ENCODE measurements at places on chromosomes 2 and 18.
A peak's percentile ranks its signal among the peaks of the same experiment; 100 is the strongest.

DNA sequence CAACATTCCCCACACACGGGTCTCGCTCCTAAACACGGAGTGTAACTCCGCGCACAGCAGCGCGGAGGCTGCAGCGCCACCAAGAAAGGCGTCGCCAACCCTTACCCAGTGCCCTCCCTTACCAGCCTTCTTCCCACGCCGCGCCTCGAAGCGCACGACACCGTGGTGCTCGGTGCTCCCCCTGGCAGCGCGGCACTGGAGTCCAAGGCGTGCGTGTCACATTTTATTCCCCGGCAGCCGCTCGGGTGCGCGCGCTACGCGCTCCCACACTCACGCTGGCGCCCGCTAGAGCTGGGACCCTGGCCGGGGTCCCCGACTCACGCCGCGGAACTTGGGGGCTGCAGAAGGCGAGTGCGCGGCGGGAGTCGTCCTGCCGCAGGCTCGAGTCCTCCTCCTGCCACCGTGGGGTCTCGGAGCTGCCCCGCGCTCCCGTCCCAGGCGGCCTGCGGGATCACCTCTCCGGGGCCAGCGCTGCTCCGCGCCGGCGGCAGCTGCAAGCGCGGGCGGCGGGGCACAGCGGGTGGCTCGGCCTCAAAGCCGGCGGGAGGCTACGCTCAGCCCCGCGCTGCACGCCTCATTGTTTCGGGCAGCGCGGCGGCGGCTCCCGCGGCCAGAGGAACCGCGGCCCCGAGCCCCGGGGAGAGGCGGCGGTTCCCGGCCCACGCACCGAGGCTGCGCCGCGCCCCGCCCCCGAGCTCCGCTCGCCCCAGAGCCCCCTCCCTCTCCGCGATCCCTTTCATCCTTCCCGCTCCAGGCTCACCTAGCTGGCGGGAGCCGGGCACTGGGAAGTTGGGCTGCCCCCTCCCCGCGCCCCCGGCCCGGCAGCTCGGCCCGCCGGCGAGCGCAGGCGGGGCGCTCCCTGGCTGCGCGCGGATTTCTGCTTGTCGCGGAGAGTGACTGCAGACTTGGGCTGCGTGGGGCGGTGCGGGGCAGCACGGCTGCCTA is at the start of gene ST6GAL2:
TSS of gene ST6GAL2 (minus strand) at position 197 of the 945 bp plus-strand sequence. CDS start 42,190 bp downstream, outside the sequence.
- DNase-seq = peak; percentile 70

DNA sequence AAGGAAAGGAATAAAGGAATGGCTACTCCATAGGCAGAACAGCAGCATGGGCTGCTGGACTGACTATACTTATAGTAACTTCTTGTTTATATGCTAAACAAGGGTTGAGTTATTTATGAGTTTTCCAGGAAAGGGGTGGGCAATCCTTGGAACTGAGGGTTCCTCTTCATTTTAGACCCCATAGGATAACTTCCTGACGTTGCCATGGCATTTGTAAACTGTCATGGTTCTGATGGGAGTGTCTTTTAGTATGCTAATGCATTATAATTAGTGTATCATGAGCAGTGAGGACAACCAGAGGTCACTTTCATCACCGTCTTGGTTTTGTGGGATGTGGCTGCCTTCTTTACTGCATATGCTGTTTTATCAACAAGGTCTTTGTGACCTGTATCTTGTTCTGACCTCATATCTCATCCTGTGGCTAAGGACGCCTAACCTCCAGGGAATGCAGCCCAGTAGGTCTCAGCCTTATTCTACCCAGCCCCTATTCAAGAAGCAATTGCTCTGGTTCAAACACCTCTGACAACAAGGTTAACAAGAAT is 98.6 kb upstream of the CABLES1 start:
- no peak for DNase-seq

DNA sequence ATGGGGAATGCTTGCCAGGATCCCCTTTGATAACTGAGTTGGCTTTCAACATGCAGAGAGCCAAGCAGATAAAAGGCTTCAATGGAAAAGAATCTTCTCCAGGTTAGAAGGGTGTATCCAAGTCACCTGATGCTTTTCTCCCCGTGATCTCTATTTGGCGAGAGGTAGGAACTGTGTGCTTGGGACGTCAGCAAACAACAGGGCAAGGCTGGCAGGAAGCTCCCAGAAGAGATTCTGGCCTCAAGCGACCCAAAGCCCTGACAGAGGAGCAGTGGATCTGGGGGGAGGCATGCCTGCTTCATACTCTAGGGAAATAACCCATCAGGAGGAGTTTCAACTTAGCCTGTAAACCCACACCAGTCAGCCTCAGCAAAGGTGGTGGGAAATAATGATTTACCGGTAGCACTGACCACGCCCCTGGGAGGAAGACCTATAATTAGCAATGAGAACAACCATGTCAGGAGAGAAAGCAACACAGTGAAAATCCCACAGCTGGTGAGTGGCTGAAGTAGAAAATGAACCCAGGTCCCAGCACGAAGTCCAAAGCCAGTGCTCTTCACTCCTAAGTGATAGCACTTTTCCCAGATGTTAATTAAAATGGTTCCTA is 76.3 kb upstream of the SEC11C start:
- DNase-seq = no peak

GRCh38 chr2:209463226-209463625 is 39.4 kb downstream of the MAP2 start:
- DNase-seq = no peak

- no peak for DNase-seq
Observed at GRCh38 chr2:80527119-80527518, 222.6 kb upstream of the LRRTM1 start.

DNA sequence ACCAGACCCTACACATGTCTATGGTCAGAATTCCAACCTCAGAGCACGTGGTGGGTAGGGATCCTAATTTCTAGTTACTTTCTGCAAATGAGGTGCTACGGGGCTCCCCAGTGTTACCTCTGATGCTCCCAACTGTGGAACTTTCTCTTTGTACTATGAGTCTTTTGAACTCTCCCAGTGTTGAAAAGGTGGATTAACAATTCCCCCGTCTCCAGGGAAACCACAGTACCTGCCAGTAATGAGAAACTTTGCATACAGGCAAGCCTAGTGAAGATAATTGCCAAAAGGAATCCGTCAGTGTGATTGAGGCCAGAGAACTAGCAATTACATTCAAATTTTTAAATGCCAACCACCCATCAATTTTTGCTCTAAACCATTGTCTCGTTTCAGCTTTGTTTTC is 129.0 kb upstream of the FOSL2 start:
- DNase-seq = no peak

- no peak for DNase-seq
Observed at GRCh38 chr2:187842978-187843847, 289.0 kb upstream of the TFPI start.

GRCh38 chr2:8549273-8549922 is 132.5 kb upstream of the ID2 start:
- no peak for DNase-seq

DNA sequence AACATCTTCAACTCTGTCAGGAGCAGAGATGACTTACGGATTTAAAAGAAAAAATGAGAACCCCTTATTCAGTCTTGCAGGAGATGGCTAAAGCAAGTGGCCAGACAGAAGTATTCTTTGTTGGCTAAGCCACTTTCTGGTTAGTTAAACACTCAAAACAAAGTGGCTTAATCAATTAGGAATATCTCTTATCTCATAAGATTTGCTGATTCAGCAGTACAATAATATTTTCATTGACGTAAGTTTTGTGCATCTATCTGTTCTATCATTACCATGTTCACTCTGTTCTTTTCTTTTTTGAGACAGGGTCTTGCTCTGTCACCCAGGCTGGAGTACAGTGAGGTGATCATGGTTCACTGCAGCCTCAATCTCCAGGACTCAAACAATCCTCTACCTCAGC is 342.0 kb downstream of the EN1 start:
- no peak for DNase-seq

GRCh38 chr18:27599202-27599829 is 414.2 kb upstream of the CHST9 start:
- peak; percentile 71 for DNase-seq

- no peak for DNase-seq
Observed at GRCh38 chr2:221370857-221371211, 201.3 kb downstream of the EPHA4 start.

DNA sequence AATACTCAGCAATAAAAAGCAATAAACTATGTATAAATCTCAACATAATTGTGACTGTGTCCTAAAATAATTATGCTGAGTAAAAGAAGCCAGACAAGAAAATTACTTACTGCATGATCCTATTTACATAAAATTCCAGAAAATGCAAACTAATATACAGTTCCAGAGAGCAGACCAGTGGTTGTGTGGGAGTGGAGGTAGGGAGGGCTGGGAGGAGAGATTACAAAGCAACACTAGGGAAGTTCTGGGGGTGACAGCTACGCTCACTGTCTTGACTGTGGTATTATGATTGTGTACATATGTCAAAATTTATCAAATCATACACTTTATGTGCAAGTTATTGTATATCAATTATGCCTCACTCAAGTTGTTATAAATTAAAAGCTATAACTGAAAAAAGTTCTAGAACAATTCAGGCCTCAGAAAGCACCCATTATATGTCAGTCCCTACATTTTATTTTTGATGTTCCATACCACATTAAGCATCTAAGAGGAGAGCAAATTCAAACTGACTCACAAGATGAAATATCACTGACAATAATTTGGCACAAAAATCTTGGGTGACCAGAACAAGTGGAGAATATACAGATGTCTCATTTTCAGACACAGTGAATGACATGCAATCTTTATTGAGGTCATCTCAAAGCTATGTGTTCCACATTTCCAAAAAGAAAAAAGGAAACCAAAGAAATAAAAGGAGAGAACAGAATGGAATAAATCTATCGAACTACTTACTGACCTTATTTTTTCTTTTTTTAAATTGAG is 85.1 kb downstream of the ANTXR1 start:
- DNase-seq = no peak

DNA sequence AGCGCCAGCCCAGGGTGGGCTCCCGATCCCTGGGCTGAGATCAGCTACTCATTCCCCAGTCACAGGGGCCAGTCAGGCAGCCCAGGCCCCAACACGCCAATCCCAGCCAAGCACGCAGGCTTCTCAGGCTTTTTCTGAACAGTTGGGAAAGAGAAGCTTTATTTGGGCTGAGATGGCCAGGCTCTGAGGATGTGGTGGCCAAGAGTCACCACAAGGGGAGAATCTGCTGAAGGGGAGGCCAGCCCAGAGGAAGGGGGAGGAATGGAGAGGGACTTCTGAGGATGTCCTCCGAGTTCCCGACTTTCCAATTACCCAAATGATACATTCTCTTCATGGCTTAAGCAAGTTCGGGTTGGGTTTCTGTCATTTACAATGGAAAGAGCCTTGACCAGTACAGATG is 2.8 kb upstream of the DIPK1C start:
- DNase-seq = no peak

- DNase-seq = no peak
Observed at GRCh38 chr18:42931491-42931890, 184.0 kb downstream of the RIT2 start.

DNA sequence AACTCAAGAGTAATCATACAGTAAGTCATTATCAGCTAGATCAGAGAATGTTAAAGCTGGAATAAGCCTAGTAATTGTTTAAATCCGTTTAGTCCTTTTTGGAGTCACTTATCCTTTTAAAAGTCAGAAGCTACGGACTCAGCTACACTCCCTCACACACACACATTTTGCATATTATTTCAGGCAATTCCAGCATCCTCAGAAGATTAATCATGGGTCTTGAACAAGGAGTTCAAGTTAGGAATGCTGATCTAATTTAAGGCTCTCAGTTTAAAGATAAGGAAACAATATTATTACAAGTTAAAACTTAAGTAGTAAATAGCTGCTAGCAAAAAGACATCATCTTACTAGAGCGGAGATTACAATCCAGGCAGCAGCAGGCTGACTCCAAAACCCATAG is 74.3 kb downstream of the GTF3C3 start:
- DNase-seq = no peak

DNA sequence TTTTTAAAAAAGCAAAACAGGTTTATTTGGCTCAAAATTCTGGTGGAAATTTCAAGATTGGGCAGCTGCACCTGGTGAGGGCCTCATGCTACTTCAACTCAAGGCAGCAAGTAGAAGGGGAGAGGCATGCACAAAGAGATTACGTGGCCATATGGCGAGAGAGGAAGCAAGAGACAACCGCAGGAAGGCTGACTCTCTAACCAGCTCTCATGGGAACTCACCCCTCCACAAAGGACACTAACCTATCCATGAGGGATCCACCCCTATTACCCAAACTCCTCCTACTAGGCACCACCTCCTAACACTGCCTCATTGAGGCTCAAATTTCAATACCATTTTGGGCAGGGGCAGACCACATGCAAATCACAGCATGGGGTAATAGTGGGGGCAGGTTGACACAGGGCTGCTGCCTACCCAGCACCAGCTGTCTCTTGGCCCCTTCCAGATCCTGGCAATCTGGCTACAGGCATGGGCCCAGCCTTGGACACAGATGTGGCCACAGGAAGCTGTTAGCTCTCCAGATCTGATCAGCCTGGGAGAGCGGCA is 2.0 kb upstream of the CAPN10 start:
- DNase-seq = peak; percentile 74

DNA sequence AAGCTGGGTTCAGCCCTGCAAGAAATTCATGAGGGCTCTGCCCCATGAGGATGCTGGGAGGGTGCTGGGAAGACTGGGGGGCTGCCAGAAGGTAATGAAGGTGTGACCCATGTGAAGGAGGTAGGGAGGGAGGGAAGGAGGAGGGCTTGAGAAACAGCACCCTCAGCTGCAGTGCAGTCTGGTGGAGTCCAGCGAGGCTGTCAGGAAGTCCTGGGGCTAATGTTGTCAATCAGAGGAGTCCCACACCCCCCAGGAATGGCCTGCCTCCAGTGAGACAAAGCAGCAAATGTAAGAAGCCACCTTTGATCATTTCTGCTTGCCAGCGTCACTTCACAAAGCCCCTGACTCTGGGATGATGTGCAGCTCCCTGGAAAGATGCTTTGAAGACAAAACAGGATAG is 248.4 kb downstream of the SH3BP4 start:
- no peak for DNase-seq

DNA sequence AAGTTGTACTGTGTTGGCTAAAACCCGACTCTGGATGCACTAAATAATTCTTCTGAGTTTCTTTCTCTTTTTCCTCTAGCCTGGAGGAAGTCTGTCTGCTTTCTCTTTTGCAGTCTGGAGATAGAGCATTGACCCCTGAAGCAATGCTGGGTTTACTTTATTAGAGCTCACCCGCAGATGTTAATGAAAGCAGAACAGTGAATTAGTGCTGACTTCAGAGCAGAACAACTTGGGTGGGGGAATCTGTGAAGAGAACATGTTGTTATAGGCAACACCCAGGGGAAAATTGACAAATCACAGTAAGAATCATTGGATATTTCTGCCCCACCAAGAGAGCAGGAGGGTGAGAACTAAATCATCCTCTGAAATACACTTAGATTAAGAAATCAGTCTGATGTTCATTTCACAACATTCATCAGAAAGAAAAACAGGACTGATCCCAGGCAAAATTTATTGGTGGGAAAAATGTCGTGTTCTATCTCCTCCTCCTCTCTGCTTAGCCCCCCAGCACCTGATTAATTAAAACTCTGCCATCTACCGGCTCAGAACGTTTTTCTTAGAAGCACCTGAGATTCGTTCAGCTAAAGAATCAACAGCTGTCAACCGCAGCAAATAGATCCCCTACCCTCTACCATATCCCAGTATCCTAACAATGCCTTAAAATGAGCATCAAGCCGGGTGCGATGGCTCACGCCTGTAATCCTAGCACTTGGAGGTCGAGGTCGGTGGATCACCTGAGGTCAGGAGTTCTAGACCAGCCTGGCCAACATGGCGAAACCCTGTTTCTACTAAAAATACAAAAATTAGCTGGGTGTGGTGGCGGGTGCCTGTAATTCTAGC is 165.1 kb downstream of the FMNL2 start:
- no peak for DNase-seq
